Fibroblast of the aortic adventitia (primary cell): ENCODE measurements at places on chromosomes 5 and 9.

DNA sequence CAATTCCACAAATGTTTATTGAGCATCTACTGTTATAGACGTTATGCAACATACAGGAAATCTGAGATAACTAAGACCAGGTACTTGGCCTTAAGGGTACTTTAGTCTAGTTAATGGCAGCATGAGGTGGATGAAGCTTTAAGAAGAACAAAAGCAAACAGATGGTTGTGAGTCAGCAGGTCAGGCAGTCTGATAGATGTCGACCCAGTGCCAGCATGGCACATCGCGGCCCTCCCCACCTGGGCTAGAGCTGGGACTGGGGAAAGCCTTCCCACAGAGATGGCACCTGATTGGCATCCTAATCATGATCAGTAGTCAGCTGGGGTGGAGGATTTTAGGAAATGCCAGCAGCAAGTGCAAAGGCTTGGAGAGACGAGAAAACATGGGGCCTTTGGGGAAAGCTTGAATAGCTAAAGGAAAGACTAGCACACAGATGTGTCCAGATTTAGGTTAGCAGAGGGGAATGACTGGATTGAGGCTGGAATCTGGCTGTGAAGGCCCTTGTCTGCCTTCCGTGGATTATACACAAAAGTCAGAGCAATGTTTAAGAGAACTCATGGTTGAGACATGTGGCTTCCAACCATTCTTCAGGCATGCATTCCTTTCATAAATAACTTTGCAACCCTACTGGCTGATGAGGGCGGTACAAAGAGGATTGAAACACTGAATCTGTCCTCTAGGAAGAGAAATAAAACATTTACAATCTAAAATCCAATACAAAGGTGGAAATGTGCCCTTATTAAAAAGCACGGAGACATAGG, 395.4 kb upstream of the WWC1 start:
- DNase-seq = no peak

- DNase-seq = no peak
Measured at GRCh38 chr9:94946256-94946655, 219.8 kb downstream of the AOPEP start.

DNA sequence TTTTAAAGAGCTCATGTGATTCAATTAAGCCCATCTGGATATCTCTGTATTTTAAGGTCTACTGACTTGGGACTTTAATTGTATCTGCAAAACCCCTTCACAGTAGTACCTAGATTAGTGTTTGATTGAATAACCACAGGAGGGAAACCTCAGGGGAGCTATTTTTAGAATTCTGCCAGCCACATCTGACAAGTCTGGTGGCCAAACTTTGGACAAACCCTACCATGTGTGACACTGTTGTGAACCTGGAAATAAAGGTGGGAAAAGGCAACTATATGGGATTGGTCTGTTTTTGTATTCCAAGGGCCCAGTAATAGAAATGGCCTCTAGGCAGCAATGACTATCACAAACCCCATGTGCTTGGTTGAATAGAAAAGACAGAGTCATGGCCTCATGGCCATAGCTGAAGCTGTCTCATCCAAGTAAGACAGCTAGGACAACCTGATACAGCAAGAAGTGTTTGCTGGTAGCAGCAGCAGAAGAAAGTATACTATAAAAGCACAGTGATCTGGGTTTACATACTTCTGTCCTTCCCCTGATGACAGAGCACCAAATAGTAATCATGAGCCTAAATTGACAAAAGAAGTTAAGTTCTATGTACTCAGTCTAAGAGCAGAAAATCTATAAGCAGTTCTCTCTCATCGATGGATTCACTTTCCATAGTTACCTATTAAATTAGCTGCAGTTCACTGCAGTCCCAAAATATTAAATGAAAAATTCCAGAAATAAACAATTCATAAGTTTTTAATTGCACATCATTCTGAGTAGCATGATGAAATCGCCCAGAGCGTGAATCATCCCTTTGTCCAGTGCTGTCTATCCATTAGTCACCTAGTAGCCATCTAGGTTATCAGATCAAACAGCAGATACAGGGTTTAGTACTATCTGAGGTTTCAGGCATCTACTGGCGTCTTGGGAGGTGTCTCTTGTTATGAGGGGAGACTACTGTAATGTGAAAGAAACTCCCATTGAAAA, 189.8 kb downstream of the ARHGAP26 start:
- peak; percentile 74 for DNase-seq

GRCh38 chr9:126869368-126869767, 8.9 kb downstream of the ZBTB34 start:
- DNase-seq = no peak

- no peak for DNase-seq
Measured at GRCh38 chr5:137566780-137567179, 67.7 kb upstream of the SPOCK1 start.

GRCh38 chr9:94911211-94911610, 184.7 kb downstream of the AOPEP start:
- no peak for DNase-seq

- no peak for DNase-seq
Measured at GRCh38 chr9:17031546-17031945, 103.3 kb upstream of the CNTLN start.

DNA sequence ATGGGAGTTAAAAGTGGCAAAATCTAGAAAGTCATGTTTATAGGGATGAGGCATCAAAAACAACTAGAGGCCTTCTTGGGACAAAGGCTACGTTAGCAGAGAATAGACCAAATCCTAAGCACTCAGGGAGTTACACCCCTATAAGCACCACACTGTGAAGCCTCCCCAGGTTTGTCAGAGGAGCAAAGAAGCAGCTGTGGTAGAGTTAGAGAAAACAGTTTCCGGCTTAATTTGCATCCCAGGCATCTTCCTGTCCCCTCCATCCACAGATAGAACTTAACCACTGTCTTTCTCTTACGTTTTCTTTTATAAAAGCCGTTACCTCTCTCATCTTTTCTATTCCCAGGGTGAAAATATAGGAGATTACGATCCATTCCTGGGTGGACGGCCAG, 188.6 kb upstream of the KLF9 start:
- no peak for DNase-seq

DNA sequence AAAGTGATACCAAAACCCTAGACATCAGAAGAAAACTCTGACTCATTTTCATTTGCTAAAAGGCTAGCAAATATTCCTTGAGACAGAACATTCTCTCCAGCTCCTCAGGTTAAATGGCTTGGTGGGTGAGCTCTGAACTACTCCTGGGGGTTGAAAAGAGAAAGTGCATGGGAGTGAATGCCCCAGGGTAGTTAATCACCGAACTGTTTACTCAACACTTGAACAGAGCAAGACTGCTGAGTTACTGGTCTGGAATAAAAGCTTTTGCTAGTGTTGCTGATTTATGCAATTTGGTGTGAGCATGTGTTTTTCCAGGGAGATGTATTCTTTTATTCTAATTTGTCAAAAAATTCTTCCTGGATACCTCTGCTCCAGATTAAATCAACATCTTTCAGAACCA, 88.3 kb upstream of the PRDM9 start:
- no peak for DNase-seq

- peak; percentile 58 for DNase-seq
Measured at GRCh38 chr5:127042593-127042992, 12.2 kb upstream of the MARCHF3 start.

DNA sequence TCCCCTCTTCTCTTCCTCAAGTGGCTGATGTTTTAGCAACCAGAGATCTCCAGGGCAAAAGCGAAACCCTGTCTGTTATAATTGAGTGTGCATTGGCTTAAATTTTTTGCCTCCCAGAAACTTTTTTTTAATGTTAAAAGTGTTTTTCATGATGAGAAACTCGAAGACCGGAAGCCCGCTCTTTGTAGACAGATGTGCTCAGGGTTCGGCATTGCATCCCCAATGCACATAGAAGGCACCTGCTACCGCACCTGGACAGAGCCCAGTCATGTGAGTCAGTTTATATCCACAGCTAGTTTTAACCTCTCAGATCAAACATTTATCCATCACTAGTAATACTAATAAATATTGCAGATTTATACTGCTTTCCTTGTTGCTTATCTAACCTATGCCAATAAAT, 19.5 kb upstream of the NADK2 start:
- no peak for DNase-seq

GRCh38 chr5:169567079-169567478, 16.5 kb upstream of the SPDL1 start:
- DNase-seq = no peak

- no peak for DNase-seq
Measured at GRCh38 chr5:57410374-57411320, 72.0 kb downstream of the ACTBL2 start.

DNA sequence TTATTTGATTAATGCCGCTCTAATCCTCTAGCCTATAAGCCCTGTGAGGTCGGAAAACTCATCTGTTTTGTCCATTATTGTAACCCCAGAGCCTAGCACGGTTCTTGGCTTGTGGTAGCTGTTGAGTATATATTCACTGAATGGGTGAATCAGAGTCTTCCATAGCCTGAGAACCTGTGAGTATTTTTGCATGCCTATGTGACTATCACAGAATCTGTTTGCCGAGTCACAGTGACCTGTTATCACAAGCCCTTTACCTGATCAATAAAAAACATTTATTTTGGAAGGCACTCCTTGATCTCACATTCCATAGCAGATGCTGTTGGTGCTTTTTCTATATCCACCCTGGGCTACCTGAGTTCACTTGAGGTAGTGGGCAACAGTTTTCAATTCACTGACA, 125.0 kb upstream of the STC2 start:
- no peak for DNase-seq

- DNase-seq = no peak
Measured at GRCh38 chr5:15393146-15393545, 106.8 kb upstream of the FBXL7 start.

GRCh38 chr9:136930014-136930413, 14.5 kb downstream of the FBXW5 start:
- no peak for DNase-seq

DNA sequence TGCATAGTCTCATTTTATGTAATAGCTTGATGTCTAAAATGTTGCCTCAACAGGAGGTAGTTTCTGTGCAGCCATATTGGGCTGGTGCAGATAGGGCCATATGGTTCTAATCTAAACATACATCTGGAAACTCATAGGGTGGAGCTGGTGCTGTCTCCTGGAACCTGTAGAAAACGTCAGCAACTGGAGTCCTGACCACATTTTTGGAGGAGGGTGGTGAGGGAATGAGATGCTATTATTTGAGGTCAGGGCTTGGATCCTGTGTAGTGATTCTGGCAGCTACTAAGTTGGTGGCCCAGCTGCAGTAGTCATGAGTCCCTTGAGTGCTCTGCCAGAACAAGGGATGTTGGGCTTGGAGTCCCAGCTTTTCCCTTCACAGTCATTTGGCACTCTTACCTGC, 14.1 kb downstream of the MAN2A1 start:
- peak; percentile 73 for DNase-seq

- no peak for DNase-seq
Measured at GRCh38 chr5:41435276-41435675, 75.1 kb downstream of the PLCXD3 start.

DNA sequence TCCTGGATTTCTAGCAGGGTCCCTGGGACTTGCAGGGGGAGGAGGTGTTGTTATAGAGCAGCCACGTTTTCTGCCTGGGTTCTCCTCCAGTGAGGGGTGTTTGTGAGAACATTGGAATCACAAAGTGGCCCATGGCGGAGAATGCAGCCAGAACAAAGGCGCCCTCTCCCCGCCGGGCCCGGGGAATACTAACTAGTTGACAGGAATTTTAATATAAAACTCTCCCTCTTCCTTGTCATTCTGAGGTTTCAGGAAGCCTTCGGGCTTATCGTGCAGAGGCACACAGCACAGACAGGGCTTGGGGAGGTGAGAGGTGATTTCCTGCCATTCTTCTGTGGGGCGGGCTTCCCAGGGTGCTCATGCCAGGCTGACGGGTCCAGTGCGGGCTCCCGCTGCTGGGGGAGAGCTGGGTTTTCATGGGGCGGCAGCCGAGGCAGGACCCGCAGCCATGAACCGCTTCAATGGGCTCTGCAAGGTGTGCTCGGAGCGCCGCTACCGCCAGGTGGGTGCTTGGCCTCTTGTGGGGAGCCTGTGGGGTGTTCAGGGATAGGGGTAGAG, 37.7 kb downstream of the RGS3 start:
- no peak for DNase-seq
